Neural progenitor cell (in vitro differentiated cells): ENCODE measurements at places on chromosomes 12 and 14. TPM values are rescaled to one million over a fixed set of nuclear protein-coding genes. Genes with fewer than 3 reads are reported as not detected.

B4GALNT3 gene
- 29.0 and 30.8 TPM in 2 replicates for total RNA-seq

NPAS3 gene
- 0.25 TPM in 1 of 2 replicates, not detected in the other for total RNA-seq

CLEC2A gene
- not detected in 2 replicates for total RNA-seq

DNA sequence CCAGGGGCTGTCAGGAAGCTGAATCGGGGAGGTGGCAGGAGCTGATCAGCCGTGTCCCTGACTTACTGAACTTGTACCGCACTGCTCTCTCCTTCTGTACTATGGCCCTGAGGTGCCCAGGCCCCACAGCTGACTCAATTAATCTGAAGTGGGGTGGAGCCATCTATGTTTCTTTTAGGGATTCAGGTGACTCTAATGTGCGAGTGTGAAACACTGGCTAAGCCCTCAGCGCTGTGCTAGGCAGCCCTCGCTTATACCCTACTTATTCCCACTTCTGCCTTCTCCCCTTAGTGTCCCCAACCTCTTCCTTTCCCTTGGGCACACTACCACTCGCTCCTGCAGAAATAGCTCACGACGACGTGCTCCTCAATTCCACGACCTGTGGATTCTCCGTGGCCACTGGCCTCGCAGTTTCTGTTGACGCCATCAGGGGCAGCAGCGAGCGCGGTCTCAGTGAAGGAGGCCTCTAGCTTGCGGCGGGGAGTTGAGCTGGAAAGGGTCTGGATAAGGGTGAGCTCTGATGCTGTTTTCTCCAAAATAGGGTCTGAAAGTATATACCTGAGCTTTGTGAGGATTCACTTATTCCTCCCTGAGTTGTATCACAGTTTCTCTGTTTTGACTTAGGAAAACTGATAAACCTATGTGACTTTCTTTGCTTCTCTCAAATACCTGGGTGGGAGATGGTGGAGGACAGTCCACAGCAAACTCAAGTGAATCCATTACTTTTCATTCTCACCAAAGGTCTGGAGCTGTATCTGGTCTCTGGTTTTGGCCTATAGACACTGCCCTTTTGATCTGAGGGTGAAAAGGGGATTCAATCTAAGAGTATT lies 167.6 kb downstream of the SLC41A2 start:
- peak; percentile 72 for DNase-seq

- no peak for DNase-seq
These were observed 12.2 kb downstream of the PTPN11 start for GRCh38 chr12:112430929-112431328.

DNA sequence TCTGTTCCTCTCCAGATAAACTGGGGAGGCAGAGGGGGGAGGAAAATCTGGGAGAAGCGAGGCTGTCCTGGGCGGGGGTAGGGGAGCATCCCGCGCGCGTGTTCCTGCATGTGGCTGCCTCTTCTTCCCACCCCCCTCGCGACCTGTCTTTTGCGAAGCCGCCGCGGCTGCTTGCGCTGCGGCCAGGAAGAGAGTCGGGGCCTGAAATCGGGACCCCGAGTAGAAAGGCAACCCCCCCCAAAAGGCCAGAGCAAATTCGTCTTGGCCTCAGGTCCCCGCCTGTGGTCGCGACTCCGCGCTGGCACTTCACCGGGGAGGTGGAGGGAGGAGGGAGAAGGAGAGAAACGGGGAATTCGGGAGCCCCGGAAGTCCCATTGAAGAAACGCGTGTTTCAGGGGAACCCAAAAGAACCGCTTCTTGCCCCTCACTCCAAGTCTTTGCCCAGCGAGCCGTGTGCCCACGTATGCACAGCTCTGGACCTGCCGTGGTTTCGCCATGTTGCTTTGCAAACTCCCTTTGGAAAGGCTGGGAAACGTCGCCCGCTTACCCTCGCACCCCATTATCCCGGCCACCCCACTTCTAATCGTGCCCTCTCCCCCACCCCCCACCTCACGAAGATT lies 944 bp downstream of the CCND2 start:
- peak; percentile 38 for DNase-seq

GRCh38 chr12:111506260-111506659 lies 92.9 kb downstream of the ATXN2 start:
- DNase-seq, result no peak

LRCOL1 gene
- 0.34 TPM in 1 of 2 replicates, not detected in the other for total RNA-seq

DNA sequence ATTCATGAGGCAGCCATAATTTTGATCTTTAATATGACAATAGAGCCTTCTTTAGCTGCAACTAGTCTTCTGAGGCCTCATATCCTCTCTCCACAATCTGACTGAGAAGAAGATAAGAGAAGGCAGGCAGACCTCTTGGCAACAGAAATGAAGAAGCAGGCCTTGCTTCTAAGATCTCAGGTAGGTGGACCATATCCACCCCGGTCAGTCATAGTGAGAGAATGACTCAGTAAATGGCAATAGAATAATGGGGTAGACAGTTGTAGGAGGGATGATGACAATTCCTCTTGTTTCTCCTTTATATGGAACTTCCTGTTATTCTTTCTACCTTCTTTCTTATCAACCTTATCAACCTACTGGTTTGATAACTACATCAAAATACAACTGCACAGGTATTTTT lies 246.7 kb upstream of the G2E3 start:
- no peak for DNase-seq

ADAMTS20 gene
- 8.6 and 10.9 TPM in 2 replicates for total RNA-seq

HOXC11 gene
- total RNA-seq, result not detected in 2 replicates

GRCh38 chr12:98319716-98320425 lies 195.5 kb upstream of the TMPO start:
- DNase-seq, result no peak

DNA sequence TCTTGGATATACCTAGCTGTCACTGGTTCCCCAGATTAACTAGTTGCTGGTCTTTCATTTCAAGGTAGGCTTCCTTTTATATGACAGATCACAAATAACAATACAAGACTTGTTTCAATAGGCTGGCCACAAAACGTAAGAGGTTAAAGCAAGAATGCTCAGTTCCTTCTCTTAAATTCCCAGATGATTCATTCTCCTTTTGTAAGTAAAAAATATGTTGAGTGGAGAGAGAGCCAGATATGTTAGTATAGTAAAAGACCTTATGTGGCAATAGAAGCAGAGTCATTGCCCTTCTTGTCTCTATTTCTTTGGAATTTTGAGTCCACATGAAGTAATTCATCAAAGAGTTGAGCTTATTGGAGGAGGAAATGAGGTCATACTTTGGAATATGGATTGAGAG lies 939.0 kb upstream of the ATXN7L3B start:
- no peak for DNase-seq

DNA sequence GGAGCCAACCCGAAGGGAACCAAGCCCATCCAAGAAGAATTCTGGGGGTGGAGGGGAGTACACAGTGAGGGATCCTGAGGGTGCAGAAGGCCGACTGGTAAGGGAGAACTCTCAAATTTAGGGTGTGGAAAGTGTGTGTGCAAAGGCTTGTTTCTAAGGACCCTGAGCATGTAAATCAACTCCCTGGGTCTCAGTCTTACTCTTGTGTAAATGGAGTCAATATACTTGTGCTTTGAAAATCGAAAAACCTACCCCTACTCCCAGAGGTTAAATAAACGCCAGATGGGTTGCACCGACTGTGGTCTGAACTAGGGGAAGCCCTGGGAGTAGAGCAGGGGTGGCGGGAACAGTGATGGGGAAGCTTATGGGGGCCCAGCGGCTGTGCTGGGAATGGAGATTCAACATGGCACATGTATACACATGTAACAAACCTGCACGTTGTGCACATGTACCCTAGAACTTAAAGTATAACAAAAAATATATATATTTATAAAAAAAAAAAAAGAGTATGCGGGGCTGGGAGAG lies 6.0 kb downstream of the B4GALNT1 start:
- no peak for DNase-seq

CRACR2A gene
- 0.06 and 1.1 TPM in 2 replicates for total RNA-seq

SLC25A3 gene
- total RNA-seq, result 956 and 1,100 TPM in 2 replicates
